ENCODE measurements at places on chromosomes 6 and 20.
A peak's percentile ranks its signal among the peaks of the same experiment; 100 is the strongest.

DNA sequence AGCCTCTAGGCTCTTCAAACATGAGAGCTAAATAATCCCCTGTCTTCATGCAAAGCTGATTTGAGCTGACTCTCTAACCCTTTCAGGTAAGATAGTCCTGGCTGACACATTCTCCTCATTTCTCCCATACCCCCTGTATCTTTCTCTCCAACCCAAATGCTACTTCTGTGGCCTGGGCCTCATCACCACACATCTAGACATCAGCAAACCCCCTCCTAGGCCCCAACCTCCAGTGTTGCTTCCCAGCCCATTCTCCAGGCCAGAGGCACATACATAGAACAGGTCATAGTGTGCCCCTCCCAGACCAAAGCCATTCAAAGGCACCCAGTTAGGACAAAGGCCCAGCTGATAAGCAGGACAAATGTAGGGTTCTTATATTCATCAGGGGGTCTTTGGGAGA lies 84.9 kb downstream of the ANKRD60 start:
- no peak for DNase-seq

- DNase-seq: no peak
Measured at GRCh38 chr20:16497896-16498295, 75.4 kb downstream of the KIF16B start.

GRCh38 chr6:50361641-50362331 lies 312.1 kb upstream of the DEFB112 start:
- DNase-seq: no peak

- DNase-seq: no peak
Measured at GRCh38 chr6:2186516-2186915, 58.9 kb downstream of the GMDS start.

DNA sequence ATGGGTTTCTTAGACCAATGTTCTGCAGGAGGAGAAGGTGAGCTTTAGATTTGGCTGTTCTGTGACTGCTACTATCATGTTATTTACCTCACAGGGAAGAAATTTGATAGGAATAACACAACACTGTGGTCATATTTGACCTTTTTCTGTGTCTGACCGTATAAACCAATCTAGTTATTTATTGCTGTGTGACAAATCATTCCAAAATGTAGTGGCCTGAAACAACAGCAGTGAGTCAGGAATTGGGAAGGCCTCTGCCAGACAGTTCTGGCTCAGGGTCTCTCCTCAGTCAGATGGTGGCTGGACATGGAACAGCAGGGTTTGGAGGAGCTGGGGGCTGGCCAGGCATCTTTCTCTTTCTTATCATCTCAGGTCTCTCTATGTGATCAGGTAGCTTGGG lies 33.0 kb downstream of the RIPOR2 start:
- DNase-seq: no peak

- peak; percentile 64 for DNase-seq
Measured at GRCh38 chr6:158662954-158663624, 13.2 kb downstream of the SYTL3 start.

Measured in NCI-H1417 treated with DMSO at 0.1 percent for 48 hours (cell line).